NCI-H748 treated with DMSO at 0.1 percent for 48 hours (cell line): ENCODE measurements at places on chromosomes 7 and 10.

- no peak for DNase-seq
These were observed 105.3 kb downstream of the CYTH3 start for GRCh38 chr7:6167004-6167551.

DNA sequence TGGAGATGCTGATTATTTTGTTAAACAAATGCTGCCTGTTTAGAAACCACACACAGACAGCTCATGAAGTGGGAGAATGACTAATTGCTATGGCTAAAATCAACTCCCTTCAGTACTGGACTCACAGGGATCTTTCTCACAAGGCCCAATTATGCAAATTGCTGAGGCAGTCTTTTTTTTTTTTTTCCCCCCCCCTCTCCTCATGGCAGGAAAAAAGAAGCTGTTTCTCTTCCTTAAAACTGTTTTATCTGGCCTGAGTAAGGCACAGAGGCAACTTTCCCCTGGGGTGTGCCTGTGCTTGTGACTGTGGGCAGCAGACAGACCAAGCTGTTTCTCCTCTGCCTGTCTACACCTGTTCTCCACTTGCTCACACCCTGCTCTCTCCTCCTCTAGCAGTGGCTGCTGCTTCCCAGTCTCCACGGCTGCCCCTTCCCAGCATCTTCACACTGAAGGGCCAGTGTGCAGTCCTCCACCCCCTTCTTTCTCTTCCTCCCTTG lies 65.4 kb upstream of the STEAP1B start:
- DNase-seq, result no peak

- no peak for DNase-seq
These were observed 74.2 kb downstream of the ZRANB1 start for GRCh38 chr10:125016123-125016522.

DNA sequence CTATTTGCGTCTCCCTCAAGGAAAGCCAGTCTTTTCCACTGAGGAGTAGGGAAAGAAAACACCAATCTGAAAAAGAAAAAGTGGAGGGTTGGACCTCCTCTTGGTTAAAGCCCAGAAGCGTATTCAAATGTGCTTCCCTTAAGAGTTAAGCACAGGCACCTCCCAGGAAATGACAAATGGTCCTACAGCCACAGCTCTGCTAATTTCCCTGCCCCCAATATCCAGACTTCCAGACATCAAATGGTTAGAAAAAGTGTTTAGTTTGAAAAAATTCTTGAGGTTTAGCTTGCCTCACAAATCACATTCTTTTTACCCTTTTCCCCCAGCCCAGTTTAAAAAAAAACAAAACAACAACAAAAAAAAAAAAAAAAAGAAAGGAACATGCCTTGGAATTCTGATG lies 19.0 kb upstream of the COL1A2 start:
- no peak for DNase-seq

- DNase-seq, result peak; percentile 77
These were observed 93.6 kb downstream of the CACNB2 start for GRCh38 chr10:18233775-18234174.

GRCh38 chr7:64871761-64872160 lies 31.3 kb upstream of the ZNF273 start:
- DNase-seq, result no peak

DNA sequence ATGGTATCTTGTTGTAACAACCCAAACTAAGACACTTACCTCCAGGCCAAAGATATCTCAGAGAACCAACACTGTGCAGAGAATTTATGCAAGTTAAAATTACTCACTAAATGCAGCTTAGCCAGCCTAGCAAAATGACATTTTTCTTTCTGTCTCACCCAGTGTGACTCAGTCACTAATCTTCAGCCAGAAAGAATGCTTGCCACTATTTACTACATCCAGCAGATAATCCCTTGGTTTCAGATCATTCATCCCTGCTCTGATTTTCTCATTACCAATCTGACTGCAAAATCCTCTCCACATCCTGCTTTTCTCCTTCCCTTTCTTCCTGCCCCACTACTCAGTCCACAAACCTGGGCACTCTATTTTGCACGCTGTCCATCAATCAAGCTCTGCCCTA lies 93.5 kb upstream of the NEBL start:
- no peak for DNase-seq

DNA sequence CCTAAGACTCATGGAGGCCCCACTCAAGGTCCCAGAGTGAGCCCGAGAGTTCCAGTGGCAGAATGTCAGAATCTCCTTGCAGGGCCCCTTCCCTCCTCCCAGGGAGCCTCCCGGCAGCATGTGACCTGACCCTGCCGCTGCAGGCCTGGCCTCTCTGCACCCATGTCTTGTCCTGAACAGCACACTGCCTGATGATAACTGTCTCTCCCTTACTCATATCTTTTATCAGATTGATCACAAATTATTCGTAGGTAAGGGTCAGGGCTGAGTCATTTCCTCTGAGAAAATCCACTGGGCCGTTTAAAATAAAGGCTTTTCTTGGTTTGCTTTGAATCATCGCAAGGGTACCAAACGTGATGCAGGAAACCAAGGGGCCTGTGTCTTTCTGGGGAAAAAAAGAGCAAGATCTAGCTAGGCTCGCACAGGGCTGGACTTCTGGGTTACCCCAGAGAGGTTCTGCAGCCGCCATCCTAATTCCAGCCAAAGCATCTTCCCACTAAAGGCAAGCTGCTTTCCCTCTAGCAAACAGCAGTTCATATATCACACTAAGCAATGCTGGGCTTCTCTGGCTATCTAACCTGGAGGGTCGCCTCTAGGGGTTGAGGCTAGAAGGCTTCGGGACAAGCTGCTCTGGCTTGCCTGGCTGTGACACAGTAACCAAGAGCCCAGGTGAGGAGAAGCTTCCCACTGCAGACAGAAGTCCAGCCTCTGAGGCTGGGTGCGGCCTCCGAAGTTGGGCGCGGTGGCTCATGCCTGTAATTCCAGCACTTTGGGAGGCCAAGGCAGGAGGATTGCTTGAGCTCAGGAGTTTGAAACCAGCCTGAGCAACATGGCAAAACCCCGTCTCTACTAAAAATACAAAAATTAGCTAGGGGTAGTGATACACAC lies 104.9 kb downstream of the SPDYE5 start:
- no peak for DNase-seq

DNA sequence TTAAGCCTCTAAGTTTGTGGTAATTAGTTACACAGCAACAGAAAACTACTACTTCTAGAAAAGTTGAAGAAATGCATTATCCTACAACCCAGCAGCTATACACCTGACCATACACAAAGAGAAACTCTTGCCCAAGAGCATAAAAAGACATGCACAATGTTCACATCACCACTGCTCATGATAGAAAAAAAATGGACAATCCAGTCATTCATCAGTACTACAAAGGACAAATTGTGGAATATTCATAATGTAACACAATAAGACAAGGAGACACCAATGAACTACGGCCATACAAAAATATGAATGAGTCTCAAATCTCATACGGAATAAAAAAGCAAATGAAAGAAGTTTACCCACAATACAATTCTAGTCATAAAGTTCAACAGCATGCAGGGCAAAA lies 87.4 kb downstream of the ZFAND4 start:
- no peak for DNase-seq

GRCh38 chr10:49664006-49664841 lies 15.2 kb upstream of the C10orf53 start:
- DNase-seq, result no peak

GRCh38 chr7:105532709-105533460 lies 884 bp downstream of the RINT1 start:
- no peak for DNase-seq

- DNase-seq, result no peak
These were observed 26.8 kb downstream of the WNT2 start for GRCh38 chr7:117296066-117296465.

GRCh38 chr10:131473645-131474044 lies 162.1 kb upstream of the TCERG1L start:
- DNase-seq, result no peak

GRCh38 chr10:58322072-58322834 lies 12.6 kb upstream of the UBE2D1 start:
- DNase-seq, result no peak

DNA sequence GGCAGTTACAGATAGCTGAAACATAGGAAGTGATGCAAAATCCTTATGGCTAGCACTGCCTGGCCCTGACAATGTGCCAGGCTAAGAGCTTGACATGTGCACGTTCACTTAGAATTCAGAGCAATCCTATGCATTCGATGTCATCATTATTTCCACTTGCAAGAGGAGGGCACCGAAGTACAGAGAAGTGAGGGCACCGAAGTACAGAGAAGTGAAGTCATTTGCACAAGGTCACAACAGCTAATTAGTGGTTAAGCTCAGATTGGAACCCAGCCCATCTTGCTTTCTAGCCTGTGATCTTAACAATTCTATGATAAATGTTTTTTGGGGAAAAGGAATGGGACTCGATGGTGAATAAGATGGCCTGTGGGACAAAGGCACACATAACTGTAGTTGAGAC lies 73.4 kb downstream of the ARHGAP22 start:
- DNase-seq, result no peak

DNA sequence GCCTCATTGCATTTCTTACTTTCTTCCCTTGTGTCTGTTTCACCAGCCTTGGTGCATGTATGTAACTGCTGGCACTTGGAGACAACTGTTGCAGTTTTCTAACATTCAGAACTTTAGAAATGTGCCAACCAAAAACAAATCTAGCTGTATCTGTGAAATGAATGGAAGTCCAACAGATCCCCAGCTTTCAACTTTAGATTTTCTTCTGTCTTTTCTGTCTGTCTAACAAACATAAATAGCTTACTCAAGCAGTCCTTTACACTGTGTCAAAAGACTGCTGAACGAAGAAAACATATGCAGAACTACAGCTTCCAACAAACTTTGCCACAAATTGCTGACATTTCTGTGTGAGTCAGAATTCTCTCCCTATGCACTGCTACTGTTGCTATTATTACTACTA lies 30.9 kb downstream of the SORCS1 start:
- DNase-seq, result no peak

DNA sequence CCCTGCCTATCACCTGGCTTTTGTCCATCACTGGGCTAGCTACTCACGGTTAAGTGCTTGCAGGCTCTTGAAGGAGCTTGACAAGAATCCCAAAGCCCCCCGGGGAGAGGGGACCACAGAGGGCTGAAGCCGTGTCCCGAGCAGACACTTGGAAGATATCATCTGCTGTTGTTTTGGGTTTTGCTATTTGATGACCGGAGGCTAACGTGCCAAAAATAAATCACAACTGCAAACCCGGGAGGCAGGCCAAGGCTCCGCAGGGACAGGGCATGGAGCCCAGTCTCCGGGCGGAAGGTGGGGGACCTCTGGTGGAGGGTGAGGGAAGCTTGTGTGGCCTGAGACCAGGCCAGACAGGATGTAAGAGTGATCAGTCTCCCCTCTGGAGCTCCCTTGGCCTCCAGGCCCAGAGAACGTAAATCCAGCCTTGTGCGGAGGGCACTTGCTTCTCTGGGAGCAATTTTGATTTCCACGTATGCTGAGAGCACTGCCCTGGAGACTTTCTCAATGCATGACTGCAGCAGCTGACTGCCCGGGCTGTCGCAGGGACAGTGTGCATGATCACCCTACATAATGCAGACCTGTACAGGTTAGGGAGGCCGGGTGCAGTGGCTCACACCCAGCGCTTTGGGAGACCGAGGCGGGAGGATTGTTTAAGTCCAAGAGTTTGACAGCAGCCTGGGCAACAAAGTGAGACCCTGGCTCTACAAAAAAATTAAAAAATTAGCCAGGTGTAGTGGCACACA lies at the start of gene PHKG1:
PHKG1 (minus strand) TSS at position 164 of the 743 bp plus-strand sequence. CDS start 4,011 bp downstream, outside the sequence.
- DNase-seq, result no peak

DNA sequence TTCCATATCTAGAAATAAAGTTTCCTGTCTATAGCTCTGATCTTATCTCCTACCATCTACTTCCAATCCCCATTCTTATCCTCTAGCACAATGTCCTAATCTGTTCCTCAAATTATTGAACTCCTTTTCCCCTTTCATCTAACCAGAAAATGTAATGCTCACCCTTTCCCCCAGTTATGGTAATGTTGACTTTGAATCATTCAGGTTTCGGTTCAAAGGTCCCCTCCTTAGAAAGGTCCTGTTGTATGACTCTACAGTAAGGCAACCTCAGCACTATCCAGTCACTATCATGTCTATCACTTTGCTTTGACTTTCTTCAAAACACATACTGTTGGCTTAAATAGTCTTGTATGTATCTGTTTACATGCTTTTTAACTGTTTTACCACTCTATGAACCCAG lies 264.2 kb upstream of the PCDH15 start:
- no peak for DNase-seq

- DNase-seq, result no peak
These were observed 4.3 kb downstream of the CAMK1D start for GRCh38 chr10:12353399-12354242.

DNA sequence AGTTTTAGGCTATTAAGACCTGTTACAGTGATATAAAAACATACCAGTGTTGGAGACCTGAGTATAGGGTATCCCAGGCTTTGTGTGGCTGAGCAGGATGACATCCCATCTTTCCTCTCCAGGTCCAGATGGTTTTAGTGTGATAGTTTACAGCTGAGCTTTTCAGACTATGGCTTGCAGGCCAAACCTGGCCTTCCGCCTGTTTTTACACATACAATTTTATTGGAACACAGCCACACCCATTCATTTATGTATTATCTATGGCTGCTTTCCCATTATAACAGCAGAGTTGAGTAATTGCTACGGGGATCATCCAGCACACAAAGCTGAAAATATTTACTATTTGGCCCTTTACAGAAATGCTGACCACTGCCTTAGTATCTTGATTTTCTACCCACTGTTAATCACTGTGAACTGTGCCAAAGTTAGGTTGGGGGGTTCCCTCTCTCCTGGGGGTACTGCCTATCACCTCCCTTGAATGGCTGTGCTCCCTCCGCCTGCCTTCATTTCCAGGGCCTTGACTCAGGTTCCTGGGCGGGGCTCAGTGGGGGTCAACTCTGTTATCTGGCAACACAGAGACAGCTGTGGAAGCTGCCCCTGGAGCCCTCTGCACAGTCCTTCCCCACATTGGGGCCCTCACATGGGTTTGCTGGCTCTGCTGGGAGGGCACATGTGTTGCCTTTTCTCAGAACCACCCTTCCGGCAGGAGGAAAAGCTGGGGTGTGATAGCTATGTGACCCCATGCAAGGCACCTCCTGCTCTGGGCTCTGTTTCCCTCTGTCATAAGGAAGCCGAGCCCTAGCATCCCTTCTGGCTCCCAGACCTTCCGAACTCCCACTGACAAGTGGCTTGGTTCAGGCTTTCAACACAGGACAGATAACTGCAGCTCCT lies 40.3 kb upstream of the SH2D4B start:
- no peak for DNase-seq

- DNase-seq, result no peak
These were observed 244.2 kb downstream of the ELFN1 start for GRCh38 chr7:1914321-1914720.
